Fibroblast of skin of right quadriceps (primary cell): ENCODE measurements at places on chromosomes 7 and 10.

- DNase-seq: peak; percentile 85
Observed at GRCh38 chr7:90111-91063, 102.0 kb upstream of the FAM20C start.

DNA sequence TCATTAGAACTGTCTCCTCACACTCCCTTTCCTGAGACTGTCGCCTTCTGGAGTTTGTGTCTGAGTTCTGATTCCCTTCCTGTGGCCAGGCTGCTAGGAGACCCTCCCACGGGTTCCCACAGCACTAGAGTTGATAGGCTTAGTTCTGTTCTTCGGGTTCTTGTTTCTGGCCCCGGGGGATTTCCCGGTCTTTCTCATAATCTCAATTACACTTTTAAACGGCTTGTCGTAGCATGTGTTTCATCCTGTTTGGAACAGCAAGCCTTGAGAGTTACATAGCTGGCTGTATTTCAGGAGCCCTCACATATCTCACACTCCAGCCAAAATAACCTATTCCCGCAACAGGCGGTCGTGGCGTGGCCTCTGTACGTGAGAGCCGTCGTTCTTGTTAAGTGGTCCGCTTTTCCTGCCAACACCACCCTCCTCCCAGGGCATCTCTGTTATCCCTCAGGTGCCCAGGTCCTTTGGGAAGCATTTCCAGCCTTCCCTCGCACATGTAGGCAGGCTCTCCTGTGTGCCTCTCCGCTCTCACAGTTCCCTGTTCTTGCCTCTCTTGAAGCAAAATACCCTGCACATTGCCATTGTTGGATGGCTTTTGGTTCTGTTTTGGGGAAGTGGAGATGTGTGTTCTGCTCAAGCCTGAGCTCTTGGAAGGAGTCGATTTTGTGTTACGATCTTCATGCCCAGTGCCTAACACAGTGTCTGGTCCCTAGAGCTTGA lies 46.0 kb downstream of the CDC123 start:
- no peak for DNase-seq

- DNase-seq: no peak
Observed at GRCh38 chr10:96374639-96374984, 15.8 kb upstream of the OPALIN start.

- peak; percentile 75 for DNase-seq
Observed at GRCh38 chr7:135774284-135774683, 25.7 kb upstream of the FAM180A start.

DNA sequence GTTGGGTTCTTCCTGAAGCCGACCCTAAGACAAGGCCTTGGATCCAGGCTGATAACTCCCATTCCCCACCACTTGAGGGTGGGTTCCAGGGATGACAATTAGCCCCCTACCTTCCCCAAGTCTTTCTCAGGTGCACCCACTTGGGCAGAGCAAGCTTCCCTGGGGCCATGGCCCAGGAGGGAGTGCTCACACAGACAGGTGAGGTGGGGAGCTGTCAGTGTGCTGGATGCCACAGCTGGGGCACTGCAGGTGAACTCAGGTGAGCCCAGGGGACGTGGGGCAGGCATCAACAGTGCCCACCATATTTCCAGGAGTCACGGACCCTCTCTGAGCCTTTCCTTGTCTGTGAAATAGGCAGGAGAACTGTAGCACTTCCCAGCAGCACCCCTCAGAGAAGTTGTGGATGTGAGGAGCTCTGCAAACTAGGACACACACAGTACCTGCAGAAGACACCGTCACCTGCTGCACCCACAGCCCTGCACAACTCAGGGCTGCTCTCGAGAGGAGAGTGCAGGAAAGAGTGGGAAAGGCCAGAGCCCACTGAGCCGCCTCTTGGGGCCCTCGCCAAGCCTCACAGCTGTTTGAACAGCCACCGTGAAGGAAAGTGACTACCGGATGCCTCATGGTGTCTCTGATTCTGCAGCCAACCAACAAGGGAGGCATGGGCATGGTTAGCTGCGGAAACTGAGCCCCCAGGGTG lies 17.9 kb downstream of the SH3PXD2A start:
- no peak for DNase-seq

DNA sequence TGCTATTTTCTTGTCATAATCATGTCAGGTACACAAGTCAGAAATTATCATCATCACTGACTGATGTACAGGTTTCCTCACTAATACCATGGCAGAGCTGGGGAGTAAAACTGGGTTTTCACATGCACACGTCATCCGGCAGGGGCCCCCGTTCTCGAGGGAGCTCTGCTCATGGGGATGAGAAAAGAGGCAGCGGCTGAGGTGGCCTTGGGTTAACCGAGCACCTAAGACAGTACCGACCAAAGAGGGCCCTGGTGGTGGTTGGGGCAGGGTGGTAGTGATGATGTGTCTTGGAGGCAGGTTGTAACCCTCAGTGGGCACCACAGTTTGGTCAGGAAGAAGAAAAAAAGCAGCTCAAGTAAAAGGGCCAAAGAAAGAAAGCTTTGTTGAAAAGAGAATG lies 12.1 kb upstream of the TRPV6 start:
- no peak for DNase-seq

DNA sequence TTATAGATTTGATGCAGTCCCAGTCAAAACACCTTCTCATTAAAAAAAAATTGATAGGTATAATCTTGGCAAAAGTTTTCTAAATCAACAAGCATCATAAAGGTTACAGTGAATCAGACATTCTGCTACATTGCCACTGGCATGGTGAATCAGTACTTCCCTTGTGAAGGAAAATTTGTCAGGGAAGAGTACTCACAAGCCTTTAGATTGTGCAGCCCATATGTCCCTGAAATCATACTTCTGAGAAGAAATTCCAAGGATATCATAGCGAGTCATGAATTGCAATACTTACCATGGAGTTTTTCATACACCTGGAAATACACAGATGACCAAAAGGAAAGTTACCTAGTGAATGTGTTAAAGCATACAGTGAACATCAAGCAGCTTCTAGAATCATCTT lies 17.2 kb downstream of the VSTM2A start:
- DNase-seq: no peak

GRCh38 chr10:124145109-124145870 lies 51.9 kb upstream of the CHST15 start:
- no peak for DNase-seq

DNA sequence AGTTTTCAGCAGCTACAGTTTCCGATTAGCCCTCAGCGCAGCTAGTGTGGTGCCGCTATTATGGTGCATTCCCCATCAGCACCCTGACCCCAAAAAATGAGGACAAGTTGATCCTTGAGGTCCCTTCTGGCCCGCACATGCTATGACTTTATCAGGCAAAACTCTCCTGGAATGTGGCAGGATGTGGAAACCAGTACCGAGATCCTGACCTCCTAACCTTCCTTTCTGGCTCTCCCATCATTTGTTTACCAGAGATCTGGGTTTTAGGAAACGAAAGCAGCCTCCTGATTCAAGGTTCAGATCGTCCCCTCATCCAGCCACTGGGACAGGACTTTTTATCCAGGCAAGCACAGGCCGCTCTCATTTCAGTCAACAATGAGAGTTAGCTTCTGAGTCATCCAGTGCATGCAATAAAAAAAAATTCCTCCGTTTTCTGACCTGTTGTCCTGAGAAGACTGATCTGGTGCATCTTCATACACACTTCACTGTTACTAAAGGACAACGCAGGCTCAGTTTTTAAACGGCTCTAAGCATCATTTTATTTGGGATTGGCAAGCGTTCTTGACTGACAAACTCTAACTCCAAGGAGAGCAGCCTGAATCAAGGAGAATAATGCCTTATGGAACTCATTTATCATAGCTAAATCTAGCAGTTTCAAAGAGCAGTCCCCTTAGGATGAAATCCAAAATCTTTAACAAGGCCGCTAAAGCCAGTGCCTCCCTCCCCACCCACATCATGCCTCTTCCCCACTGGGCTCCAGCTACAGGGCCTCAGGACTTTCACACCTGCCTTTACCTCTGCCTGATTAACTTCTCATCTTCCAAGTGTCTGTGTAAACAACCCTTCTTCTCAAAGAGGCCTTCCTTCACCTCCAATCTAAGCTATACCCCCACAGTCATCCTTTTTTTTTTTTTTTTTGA lies 17.1 kb downstream of the PDLIM1 start:
- peak; percentile 80 for DNase-seq

DNA sequence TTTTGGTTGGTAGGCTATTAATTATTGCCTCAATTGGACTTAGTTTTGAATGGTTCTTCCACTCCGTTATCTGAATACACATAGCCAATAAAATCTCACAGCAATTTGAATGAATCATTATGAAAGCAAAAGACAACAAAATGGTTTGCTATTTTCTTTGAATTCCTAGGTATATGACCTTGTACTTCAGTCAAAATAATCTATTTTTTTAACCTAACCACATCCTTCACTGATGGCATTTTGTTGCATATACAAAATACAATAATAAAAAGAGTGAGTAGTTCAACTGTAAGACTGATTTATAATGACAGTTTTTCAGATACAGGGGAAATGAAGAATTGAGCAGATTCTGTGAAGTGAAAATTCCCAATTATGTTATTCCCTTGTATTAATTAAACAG lies 433.1 kb downstream of the HTR7 start:
- DNase-seq: peak; percentile 41

DNA sequence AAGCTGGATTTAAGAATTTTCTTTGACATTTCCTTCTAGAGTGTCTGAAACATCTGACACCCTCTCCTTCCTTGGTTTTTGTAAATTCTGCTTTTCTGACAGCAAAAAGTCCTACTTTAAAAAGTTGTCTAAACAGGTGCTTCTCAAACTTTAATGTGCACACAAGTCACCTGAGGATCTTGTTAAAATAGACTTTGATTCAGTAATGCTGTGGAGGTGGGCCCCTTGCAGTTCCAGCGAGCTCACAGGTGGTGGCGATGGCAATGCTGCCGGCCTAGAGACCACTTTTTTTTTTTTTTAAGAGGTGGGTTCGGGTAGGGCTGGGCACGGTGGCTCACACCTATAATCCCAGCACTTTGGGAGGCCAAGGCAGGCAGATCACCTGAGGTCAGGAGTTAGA lies 77.1 kb downstream of the ABCC2 start:
- no peak for DNase-seq
